ENCODE measurements at places on chromosomes 1 and 21.

DNA sequence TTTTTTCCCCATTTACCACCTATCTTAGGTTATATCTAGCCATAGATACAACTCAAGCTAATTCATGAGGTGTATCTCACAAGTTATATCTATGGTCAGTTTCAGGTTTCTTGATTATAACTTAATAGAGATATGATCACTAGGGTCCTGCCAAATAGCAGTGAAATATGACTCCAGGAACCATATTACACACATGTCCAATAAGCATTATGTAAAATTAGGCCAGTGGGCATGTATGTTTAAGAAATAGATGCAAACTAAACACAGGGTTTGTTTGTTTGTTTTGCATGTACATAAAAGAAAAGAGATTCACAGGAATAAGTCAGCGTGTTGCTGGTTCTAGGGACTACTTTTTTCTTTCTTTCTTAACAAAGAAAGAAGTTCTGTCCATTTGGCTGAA is 112.5 kb upstream of the ST6GALNAC5 start:
- no peak for DNase-seq

DNA sequence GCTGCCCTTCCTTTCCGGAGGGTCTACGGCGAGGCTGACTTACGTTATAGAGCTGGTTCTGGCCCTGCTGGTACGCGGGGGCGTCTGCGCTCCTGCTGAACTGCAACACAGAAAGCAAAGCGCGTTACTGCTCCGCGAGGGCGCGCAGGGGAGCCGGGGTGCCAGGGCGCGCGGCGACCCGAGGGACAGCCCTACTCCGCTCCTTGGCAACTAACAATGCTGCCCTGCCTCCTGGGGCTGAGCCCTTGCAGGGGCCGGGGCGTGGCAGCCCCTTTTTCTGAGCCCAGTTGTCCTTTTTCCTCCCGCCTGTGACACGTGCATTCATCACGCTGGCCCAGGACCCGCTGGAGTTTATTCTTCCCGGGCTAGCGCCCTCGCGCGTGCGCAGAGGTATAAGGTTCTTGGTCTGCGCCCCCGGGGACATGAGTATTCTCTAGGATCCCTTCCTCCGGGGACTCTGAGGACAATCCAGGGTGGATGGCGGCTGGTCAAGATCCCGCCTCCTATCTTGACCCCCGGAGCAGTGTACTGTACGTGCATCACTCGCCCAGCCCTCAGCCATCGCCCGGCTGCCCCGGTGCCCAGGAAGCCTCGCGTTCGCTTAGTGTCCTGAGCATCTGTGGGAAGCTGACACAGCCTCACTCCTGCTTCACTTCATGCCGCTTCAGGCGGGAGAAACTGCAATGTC is 78.9 kb downstream of the CD247 start:
- DNase-seq: no peak

GRCh38 chr1:233361876-233362275 is 34.4 kb downstream of the MAP3K21 start:
- no peak for DNase-seq

DNA sequence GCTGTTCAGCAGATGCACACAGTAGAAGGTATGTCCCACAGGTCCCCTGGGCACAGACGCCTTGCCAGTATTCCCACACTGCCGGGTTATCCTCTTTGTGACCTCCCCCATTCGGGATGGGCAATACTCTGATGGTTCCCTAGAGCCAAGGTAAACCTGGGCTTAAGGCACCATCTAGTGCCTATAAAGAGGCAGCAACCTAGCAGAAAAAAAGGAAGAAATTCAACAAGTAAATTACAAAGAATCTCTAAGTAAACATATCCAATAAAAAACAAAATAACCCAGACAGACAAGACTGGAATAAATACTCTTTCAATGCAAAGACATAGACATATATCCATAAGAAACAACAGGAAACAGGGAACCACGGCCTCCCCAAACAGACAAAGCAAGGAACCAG is 39.4 kb downstream of the HSF2BP start:
- DNase-seq: no peak

DNA sequence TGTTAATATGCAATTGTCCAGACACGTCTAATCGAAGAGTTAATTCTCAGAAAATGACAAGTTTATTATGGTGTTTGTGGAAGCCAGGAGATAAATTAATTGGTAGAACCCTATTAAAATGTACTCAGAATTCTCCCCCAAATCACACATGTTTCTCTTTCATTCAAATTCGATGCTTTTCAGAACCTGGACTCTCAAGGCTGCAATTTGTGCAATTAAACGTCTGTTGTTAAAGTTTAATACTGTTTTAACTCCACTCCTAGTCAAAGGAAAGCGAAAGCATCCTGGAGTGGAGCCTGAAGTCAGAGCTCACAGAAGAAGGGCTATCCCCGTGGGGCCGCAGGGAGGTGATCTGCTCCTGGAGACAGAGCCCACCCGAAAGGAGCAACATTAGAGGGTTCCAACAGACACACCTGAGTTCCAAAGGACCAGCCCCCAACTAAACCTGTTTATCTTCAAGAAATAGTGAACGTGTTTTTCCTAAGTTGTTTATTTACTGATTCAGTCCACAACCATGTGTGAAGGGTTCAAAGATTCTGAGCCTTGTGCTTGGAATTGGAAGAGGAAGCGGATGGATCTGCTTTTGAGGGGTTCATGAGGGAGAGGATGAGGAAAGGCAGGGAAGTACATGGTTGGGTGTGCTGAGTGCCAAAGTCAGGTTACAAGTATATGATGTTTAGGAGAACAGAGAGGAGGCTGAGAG is 68.0 kb upstream of the AKT3 start:
- DNase-seq: no peak

GRCh38 chr1:47779613-47780012 is 217.6 kb downstream of the TRABD2B start:
- no peak for DNase-seq

DNA sequence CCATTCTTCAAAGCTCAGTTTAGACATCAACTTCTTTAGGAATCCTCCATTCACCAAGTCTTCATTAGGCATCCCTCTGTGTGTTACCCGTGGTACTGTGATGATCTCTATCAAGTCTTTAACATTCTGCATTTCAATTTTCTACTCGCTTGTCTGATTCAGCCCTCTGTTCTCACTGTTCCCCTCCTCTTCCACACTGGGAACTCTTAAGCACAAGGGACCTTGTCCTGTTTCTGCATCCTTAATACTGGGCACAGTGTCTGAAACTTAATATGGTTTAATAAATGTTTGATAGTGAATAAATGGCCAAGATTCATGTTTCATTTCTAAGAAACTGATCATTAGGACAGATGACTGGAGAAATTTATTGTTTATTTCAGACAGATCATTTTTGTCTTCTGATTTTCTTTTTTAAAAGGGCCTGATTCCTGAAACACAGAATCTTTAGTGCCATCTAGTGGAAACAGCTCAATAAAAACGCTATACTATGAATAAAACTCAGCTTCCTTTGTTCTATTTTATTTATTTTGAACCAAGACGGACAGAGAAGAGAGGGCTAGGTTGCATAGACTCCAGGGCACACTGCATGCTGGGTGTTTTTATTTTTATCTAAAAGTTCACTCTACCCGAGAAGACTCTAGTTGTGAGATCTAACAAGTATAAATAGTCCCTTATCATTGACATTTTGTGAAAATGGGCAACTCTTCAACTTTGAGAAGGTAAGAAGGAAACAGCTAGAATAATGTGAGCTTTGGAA is 7.0 kb upstream of the TRIM45 start:
- no peak for DNase-seq

DNA sequence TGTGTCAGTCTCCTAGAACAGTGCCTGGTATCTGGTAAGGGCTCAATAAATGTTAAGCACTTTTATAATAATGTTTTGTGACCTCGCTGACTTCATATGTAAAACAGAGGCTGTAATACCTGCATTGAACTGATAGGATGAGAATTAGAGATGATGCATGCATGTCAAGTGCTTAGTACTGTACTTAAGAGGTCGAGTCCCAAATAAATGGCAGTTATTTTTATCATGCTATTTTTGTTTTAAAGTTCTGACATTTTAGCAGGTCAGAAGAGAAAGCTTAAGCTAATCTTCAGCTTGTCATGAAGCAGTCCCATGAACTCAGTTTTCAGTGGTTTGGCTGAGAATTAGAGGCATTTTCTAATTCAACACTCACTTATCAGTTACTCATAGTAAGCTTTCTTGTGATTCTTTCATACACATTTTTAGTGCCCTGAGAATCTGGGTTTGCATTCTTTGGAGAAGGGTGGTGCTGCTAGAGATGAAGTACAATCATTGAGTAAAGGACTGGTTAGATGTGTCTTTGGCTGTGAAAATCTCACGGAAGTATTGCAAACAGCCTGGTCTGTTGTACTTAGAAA is 75.7 kb upstream of the RAVER2 start:
- no peak for DNase-seq

DNA sequence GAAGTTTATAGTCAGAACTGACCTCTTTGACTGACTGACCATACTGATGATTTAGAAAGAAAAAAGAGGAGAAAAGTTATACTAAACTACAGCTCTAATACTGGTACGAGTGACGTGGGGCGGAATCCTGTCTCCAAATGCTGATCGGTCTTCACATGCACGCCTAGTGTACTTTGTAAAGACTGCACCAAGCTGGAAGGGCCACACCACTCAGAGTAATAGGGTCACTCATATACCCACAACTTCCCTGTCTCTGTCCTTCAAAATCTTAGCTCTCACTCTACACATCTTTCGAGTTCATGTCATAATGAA is 19.4 kb upstream of the GUCA2A start:
- DNase-seq: no peak

GRCh38 chr1:66395202-66396061 is 138.5 kb upstream of the SGIP1 start:
- no peak for DNase-seq

DNA sequence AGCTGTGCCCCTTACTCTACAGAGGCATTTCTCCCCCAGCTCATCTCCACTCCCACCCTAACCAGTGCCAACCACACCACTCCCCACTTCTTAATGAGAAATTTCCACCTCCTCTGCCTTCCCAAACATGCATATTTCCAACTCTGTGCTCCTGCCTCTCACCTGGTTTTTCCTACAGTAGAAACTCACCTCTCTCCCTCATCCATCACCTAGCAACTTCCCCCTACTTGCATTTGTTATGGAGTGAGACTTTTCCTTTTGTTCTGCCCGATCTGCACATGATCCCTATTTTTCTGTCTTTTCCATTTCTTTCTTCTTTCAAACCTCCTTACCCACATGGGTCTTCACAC is 11.9 kb downstream of the RGS8 start:
- DNase-seq: no peak

All from stimulated activated CD4-positive, alpha-beta T cell treated with anti-CD3 and anti-CD28 coated beads, Interleukin-15, amount 100 ng/mL, for 48 hours (primary cell).